Gastroesophageal sphincter (tissue), 4 donors: ENCODE measurements at places on chromosomes 13 and 19.

- no peak for ATAC-seq
Measured at GRCh38 chr13:98397861-98398260, 179.0 kb downstream of the STK24 start.

DNA sequence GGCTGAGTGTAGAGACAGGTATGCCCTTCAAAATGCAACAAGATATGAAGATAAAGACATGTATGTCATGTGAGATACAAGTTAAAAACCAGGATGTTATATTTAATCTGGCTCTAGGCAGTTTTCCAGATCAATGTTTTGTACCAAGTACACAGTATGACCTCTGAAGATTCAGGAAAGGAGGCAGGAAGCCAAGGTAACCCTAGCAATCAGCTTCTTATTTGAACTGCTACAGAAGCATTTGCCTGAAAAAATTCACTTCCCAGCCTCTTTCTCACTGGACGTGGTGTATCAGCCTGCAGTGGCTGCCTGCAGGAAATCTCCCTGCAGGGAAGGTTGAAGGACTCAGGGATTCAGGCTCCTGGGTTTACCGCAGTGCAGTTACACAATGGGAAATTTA is 24.1 kb downstream of the OLFM4 start:
- no peak for ATAC-seq

DNA sequence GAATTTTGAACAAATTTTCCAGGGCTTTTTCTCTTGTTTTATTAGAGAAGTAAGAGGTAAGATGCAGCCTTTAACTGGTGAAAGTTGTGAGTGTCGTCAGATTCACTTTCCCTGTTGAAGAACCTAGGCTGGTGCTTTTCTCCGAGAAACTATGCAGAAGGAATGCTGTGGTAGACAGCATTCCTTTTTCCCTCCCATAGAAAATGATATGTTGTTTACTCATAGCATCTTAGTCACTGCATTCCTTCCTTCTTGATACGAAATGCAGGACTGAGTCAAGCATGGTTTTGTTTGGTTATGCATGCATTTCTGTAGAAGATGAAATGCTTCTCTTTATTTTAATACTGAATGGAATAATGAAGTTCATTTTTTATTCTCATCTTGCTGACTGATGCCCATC is 3.4 kb downstream of the ITGBL1 start:
- no peak for ATAC-seq

GRCh38 chr13:28474491-28475134 is 20.3 kb downstream of the FLT1 start:
- ATAC-seq: no peak

GRCh38 chr19:38183251-38183897 is 40.6 kb downstream of the DPF1 start:
- peak; percentile 78 for ATAC-seq

DNA sequence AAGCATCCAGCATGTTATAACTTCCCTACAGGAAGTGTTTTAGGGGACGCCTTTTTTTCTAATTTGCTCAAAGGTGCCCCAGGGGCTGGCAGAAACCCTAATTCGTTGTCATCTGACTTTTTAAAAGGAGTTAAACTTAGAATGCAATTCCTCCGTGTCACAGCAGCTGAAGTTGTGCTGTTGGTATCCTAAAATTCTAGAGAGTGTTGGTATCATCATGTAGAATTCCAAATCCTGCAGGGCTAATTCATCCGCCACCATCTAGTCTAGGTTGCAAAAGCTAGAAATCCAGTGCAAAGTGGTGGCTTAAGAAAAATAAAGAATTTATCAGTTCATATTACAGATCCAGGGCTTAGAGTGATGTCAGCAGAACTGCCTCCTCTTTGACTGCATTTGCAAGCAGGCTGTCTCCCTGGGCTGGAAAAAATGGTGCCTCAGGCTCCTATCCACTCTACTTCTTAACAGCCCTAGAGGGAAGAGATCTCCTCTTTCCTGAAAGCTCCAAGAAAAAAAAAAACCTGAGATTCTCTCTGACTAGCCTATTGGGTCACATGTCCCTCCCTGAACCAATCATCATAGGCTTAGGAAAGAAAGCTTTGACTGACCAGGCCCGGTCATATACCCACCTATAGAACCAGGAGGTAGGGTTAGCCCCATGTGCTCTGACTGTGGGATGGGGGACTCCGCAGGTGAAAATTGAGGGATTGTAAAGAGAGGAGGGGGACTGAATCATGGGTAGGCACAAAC is 73.0 kb downstream of the MAP4K1 start:
- no peak for ATAC-seq

DNA sequence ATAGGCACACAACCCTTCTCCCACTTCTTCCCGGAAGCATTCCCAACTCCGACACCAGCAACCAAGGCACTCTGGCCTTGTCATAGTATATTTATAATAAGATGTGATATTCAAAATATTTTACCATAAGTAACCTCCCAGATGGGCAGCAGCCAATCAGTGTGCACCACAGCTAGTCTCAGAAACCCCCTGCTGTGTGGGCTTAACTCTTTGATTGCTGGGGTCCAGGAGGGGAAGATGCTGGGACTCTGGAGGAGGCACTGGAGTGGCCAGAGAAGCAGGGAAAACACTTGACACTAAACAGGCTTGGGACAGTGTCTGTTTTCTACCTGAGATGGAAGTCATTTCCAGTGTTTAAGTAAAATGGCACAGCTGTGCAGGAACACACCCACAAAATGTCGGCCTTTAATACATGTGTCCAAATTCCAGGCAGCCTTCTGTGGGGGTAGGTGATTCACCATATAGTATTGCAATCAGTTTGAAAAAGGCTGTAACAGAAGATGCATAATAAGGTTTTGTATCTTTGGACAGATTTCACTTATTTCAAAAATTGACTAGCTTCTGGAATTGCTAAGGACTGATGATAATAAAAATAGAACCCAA is 100.7 kb downstream of the MBNL2 start:
- no peak for ATAC-seq

DNA sequence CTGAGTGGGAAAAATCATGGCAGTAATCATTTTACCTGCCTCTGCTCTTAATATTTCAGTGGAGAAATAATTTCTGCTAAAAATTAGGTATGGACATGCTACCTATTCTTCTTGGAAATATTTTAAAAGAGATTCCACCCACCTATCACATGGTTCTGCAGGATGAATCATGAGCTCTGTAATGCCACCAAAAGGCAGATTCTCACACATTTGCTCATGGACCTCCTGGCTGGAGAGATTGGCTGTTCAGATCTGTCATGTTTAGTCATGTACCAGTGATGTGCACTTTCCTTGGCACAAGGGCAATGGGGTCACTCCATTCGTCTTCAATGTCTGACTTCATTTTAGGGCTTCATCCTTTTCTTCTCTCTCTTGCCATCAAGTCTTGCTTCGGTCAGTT is 101.8 kb upstream of the MBNL2 start:
- ATAC-seq: no peak

- ATAC-seq: no peak
Measured at GRCh38 chr13:111230385-111230930, 90.0 kb upstream of the TEX29 start.

- no peak for ATAC-seq
Measured at GRCh38 chr13:109667807-109668291, 118.5 kb downstream of the IRS2 start.

DNA sequence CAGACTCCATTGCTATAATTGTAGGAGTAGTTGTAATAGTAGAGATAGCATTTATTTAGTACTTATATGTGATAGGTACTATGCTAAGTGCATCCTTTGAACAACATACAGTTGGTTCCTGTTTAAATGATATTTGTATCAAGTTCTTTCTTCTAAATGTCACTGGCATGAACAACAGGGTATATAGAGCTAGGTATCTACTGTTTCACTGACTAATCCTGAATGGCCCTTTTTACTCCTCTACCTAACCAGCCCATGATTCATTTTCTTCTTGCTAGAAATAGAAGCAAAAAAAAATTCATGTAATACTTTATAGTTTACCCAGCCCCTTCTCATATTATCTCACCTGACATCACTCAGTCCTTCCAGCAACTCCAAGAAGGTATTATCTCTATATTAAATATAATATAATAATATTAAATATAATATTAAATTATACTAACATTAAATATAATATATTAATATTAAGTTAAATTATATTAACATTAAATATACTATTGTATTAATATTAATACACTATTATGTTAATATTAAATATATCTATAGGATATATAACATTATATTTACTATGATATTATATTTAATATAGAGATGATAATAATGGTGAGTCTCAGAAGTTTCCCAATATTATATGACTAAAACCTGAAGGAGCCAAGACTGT is 74.2 kb downstream of the FRY start:
- ATAC-seq: no peak
